ENCODE measurements at places on chromosomes 1 and 21.
A peak's percentile ranks its signal among the peaks of the same experiment; 100 is the strongest.

GRCh38 chr1:66890621-66891020 lies 34.0 kb downstream of the DNAI4 start:
- no peak for DNase-seq

- no peak for DNase-seq
These were observed 154.8 kb downstream of the SLC45A1 start for GRCh38 chr1:8472668-8473067.

- DNase-seq, result no peak
These were observed 76.3 kb downstream of the KRTAP19-8 start for GRCh38 chr21:30962013-30962412.

GRCh38 chr1:177952249-177952648 lies 17.6 kb downstream of the SEC16B start:
- DNase-seq, result no peak

DNA sequence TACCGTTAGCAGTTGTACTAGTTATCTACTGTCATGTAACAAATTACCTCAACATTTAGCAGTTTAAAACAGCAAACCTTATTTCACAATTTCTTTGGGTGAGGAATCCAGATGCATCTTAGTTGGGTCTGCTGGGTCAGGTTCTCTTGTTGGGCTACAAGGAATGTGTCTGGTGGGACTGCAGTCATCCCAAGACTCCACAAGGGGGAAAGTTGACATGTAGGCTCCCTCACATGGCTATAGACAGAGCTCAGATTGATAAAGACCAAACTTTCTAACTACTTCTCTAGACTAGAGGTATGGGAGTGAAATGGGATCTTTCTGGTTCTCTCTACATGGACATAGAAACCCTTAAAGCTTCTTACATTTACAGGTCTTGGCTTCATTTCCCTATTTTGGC lies 160.9 kb downstream of the UCK2 start:
- DNase-seq, result no peak

GRCh38 chr1:221612047-221612777 lies 129.7 kb downstream of the DUSP10 start:
- no peak for DNase-seq

DNA sequence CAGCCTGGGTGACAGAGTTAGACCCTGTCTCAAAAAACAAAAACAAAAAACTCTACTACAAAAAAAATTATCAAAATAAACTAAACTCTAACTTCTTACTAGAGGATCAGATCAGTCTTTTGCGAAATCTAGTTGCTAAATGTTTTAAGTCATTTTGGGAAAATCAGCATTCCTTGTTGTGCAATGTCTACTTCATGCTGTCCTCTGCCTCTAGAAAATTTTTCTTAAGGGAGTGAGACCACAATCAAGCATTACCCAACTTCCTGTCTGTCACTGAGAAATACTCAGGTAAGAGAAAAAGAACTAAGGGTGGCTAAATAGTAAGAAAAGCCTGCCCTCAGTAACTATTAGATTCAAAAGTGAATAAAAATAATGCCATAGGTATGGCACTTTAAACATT lies 67.2 kb upstream of the FOXD3 start:
- no peak for DNase-seq

GRCh38 chr1:24348196-24348595 lies 29.0 kb downstream of the GRHL3 start:
- no peak for DNase-seq

DNA sequence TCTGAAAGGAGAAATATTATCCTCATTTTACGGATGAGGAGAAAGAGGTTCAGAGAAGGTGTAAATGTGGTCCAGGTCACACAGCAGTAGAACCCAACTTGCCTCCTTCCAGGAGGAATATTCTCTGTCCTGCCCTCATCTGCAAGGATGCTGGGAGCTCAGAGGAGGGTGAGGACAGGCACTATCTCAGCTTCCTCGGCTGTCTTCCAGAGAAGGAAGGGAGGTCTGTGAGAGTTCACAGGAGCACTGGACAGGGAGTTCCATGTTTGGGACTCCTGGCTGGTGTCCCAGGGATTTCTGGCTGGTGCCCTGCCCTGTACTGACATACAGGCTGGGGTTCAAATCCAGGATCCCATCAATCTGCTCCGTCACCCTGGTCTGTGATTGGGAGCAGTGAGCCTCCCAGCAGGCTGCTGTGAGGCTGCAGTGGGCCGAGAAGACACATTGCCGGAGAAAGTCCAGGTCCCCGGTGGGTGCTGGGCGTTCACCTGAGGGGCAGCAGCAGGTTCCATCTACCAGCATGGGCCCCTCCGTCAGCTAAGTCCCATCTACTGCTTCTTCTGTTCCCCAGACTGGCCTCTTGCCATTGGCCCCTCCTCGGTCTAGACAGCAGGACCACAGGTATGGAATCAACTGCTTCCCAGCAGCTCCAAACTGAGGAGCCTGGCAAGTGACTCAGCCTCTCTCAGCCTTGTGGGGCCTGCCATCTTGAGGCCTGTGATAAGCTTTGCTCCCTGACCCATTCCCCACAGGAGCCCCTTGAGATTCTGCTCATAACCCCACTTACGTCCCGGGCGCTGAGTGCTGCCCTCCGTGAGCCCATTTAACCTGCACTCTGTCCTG lies 8.5 kb upstream of the BSND start:
- DNase-seq, result no peak

GRCh38 chr21:15301736-15302135 lies 236.9 kb upstream of the NRIP1 start:
- DNase-seq, result no peak

DNA sequence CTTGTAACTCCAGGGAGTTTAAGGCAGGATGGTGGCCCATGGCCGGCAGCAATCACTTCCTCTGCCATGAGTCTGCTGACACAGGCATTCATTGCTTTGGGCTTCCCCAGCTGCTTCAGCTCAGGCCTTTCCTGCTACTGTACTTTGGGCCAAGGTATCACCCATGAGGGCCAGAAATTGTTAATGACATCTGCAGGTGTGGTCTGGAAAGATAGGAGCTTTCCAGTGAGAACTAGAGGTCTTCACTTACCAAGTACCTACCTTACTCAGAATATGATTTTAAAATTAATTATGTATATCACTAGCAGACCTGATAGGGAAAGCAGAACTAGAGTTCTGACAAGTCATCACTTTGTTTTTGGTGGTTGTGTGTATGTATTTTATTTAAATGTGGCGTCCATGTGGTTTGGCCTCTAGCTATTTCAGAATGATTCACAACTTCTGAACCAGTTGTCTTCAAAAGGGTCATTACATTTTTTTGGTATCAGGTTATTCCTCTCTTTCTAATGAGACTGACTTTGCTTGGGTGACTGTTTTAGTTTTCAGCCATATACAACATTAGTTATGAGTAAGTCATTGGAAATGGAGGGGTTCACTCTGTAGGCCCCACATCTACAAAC lies 2.7 kb downstream of the RGL1 start:
- no peak for DNase-seq

- DNase-seq, result no peak
These were observed 653.9 kb upstream of the NEGR1 start for GRCh38 chr1:72936151-72936740.

- no peak for DNase-seq
These were observed 117.8 kb upstream of the SLC25A33 start for GRCh38 chr1:9421533-9421873.

DNA sequence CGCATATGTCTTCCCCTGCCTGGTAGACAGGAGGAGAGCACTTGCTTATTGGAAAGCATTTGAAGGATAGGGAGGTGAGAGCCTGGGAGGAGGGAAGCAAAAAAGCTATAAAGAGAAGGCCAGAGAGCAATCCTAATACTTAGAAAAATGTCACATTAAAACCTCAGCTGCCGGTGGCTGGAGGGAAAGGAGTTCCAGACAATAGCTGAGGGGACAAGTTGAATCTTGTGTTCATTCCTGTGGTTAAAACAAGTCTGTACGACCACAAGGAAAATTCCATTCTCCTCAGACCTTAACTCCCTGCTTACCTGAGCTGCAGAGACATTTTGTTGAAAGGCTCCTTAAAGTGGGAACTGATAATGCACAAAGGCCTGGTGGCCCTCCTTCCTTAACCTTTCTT lies 218.8 kb upstream of the CAMK1G start:
- no peak for DNase-seq

DNA sequence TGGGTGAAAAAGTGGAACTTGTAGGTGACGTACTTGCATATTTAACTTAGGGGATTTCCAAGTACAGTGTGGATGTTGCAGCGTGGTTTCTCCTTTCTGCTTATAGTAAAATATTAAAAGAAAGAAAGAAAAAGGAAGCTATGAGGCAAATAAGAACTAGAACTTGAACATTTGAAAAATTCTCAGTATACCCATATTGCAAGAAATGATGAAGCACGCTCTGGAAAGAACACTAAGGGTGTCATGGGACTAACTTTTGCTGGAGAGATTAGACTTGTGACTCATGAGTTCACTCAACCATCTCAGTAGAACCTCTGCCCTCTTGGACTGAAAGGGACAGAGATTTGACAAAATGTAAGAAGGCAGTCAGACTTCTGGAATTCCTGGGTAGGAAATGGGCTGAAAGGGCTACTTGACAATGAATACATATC lies 704.5 kb upstream of the ADGRL4 start:
- no peak for DNase-seq

GRCh38 chr1:205273551-205273982 lies 45.8 kb downstream of the TMCC2 start:
- peak; percentile 80 for DNase-seq

DNA sequence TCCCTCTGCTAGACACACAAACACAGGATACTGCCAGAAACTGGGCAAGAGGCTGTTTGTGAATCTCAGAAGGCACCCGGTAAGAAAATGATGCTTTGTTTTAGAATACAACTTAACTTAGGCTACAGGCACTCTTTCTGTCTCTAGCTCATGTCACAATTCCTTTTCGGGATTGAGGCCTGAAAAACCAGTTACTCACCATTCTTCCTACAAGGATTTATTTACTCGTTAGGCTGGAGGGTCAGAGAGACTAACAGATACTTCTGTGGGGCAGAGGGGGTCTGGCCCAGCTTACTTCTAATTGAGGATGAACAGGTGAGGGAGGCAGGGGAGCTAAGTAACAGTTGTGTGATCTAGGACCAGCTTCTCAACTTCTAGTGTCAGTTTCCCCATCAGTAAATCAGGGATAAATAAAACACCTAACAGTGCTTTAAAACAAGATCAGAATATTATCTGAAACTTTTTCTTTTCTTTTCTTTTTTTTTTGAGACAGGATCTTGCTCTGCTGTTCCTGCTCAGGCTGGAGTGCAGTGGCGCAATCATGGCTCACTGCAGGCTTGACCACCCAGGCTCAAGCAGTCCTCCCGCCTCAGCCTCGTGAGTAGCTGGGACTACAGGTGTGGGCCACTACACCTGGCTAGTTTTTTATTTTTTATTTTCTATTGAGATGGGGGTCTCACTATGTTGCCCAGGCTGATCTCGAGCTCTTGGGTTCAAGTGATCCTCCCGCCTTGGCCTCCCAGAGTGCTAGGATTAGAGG lies 31.9 kb downstream of the NFYC start:
- DNase-seq, result no peak

DNA sequence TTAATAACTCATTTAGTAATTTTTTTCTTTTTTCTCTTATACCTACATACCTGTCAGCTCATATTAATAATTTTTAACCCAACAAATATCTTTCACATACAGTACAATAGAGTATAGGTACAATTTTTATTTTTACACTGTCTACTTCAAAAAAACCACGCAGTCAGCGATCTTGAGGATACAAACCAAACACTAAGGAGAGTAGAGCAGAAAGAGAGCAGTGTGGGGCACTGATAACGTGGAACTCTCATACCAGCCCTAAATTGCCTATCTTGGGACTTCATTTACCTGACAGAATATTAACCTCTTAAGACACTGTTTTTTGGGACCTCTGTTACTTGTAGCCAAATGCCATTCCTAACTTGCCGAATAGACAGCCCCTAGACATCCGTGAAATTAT lies 5.5 kb downstream of the TRMT1L start:
- DNase-seq, result peak; percentile 72

- no peak for DNase-seq
These were observed 25.1 kb upstream of the RUNX3 start for GRCh38 chr1:24955161-24955560.

DNA sequence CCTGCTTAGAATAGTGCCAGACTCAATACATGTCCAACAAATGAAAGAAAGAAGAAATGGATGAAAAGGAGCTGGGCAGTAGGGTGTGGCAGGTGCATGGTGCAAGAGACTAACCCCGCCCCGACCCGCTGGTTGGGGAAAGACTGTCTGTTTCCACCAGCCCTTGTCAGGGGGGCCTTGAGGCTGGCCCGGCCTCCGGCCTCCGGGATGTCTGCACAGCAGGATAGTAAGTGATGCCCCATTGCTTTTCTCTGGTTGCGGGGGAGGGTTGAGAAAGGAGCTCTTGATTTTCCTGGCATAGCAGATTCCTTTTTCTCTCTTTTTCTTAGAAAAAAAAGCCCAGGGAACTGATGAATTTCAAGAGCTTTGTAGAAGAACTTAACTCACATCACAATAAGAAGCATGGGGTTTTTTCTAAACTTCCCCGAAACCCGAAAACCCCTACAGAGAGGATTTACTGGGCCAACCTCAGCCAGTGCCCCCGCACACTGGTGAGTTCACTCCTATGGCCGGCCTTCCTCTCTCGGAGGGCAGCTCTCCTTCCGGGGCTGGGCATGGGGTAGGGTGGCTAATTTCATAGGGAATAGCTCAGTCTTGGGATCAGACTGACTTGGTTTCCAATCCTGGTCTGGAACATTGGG lies 12.5 kb upstream of the TTC22 start:
- DNase-seq, result no peak

- no peak for DNase-seq
These were observed 36.6 kb downstream of the ELF3 start for GRCh38 chr1:202046748-202047708.

DNA sequence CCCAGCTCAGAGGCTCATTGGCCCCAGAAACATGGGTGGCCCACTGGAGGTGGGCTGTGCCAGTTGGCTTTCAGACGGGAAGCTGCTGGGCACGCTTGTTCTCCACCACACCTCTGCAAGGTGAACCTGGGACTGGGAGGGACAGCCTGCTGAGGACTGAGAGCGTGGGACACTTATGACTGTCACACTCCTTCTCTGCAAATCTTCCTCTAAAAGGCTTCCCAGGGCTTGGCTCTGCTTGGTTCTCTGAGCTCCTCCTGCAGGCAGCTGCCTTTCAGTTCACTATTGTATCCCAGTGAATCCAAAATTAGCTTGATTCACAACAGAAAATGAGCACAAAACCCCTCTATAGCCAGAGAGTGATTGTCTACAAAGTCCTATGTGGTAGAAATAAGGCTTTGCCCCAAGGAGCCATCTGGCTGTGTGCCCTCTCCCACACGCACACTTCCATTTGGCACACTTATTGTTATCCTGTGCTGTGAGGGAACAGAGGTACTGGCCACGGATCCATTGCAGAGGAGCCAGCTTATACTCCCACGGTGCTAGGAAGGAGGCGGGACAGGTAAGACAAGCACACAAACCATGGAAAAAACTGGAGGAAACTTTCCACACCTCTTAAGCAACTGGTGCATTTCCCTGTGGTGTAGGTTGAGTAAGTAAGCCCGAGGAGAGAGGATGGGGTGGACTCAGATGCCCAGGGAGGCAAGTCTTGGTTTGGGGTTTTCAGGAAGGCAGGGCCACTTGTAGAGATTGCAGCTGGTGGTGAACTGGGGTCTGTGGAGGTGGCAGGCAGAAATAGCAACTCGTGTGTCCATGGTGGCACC lies 18.9 kb upstream of the BTG2 start:
- DNase-seq, result no peak

All from hematopoietic multipotent progenitor cell treated with erythropoietin and hydrocortisone succinate and interleukin-3 and kit ligand, for 15 days (in vitro differentiated cells).